ENCODE measurements at places on chromosomes 6 and 20.

DNA sequence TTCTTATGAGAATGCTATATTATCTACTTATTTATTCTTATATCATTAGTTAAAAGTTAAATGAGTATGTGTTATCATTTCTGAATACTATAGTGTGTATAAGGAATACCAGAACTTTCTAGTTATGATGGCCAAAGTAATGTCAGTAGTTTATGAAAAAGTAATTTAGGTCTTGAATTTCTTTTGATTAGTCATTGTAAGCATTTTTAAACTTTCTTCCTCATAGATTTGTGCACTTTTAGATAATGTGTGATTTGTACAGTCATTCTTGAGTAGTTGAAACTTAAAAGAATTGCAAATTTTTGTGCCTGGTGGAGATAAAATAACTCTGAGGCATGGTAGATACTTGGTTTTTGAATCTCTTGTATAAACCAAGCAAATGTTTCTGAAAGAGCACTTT lies 311.3 kb downstream of the CDKAL1 start:
- DNase-seq: no peak

DNA sequence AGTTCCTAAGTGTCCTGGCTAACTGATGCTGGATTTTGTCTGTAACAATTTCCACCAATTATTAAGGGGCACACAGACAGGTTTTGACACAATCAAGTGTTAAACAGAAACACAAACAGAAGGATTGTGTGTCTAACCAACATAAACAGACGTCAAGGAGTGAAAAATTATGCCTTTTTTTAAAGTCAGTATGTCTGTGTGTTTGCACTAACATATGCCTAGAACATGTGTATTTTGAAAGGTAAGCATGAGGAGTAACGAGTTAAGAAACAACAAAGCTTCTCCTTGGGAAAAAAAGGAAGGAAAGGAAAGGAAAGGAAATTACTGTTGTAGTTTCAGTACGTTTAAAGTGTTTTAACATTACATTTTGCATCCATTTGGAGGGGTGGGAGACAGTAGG lies 466.3 kb upstream of the ID4 start:
- DNase-seq: no peak

GRCh38 chr20:24584538-24585356 lies 115.3 kb downstream of the SYNDIG1 start:
- no peak for DNase-seq

- DNase-seq: no peak
Observed at GRCh38 chr6:143607168-143607567, 70.6 kb upstream of the PHACTR2 start.

DNA sequence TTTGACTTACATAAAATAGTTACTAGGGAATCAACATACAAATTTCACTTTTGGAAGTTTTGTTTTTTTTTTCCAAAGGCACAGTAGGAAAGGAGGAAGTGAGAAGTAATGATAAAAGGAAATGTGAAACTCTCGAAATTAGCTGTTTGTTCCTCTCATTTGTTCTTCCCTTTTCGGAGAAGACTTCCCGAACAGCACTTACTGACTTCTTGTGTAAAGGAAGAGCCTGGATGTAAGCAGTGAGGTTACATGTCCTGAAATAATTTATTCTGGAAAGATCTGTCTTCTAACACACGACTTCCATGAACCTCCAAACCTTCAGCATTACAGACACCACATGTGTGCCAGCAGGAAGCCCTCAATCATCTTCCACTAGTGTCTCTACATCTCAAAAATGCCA lies 59.1 kb downstream of the KIF16B start:
- no peak for DNase-seq

- no peak for DNase-seq
Observed at GRCh38 chr6:111838749-111839484, 34.3 kb downstream of the FYN start.

DNA sequence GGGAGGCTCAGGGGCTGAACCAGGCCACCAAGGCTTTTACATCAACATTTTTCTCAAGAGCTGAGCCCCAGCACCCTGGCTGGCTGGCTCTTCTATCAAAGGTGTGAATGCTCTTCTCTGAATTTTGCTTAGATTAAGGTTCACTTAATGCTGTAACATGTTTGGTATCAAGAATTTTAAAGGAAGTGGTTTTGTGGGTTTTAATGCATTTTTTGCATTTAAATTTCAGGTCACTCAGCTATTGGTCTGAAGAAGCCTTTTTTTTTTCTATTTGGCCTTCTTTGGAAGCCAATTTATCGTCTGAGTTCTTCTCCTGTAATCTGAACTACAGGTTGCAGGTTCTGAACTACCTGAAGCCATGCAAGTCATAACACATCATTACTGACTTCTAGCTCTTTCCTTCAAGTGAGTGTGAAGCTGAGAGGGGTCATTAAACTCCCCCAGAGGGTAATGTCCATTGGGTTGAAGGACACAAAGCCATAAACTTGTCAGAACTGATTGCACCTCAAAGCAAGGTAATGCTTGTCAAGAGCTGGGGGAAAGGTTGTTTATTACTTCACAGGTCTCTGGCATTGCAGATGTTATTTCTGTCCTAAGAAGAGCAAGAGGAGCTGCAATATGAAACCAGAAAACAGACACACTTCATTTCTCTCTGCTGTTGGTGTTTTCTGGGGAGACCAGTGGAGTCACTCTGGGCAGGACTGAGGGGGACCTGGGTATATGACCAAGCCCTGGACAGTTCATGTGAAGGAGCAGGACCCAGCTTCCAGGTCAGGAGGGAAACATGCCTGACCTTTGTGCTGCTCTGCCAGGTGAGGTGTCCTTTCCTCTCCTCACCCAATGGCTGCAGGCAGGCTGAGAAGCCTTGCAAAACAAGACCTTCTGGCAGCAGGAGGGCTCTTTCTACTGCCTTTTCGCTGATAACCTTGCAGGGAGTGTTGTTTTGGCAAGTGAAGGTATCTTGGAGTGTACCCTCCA lies 26.1 kb upstream of the NEDD9 start:
- DNase-seq: no peak

DNA sequence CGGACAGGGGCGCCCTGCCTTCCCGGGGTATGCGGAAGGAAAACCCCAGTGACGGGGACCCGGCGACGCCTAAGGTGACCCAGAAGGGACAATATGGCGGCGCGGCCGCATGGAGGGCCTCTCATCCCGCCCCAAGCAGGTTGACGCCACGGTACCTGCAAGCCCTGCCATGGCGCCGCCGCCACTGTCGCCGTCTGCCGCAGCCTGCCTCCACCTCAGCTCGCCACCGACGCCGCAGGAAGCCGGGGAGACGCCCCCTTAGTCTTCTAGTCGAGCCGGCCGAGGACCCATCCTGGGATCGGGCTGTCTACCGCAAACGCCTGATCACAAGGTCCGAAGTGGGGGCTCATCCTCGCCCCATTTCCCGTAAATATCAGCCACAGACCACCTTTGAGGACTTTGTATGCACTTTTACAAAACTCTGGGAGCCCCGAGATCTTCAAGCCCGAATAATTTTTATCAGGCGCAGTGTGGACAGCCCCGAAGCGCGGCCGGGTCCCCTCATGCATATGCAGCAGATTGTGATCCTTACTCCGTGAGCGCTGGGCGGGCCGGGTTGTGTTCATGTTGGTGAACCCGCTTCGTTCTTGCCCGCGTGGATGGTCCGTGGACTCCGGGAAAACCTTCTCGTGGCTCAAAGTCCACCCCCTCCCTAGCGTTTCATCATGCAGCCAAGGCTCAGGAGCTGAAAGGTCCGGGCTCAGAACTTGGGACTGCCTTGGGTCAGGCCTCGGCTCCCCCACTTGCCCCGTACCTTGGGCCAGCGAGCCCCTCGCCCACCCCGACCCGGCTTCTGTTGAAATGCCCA lies at the start of gene BLCAP:
Gene BLCAP, minus strand, starts transcription at position 239 of the 808 bp plus-strand sequence. CDS start 8,702 bp downstream, outside the sequence.
- DNase-seq: peak; percentile 80

DNA sequence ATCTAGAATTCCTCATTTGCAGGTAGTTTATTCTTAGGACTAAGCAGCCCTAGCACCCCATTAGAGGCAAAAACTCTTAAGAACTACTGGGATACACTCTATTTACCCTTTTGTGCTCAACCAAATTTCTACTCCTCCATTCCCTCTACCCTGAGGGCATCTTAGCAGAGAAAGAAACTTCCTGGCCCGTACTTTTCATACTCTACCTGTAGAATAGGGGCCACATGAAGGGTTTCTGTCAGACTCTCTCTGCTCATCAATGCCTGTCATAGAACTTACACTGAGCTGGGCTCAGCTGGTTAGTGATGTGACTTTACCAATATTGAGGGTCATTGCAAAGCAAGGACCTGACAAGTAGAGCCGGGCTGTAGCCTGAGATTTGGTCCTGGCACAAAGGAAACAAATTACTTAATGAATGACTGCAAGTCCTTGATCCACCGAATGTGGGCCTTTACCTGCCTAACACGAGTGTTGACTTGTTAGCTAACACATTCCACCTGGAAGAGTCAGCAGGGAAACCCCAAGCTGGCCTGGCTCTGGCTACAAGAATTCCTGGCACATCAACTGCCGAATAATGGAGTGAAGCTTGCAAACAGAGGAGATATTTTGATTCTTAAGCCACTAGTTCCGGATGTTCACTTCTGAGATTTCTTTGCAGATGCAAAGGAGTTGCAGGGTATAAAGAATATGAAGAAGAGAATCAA lies 280.5 kb upstream of the JAG1 start:
- DNase-seq: no peak

DNA sequence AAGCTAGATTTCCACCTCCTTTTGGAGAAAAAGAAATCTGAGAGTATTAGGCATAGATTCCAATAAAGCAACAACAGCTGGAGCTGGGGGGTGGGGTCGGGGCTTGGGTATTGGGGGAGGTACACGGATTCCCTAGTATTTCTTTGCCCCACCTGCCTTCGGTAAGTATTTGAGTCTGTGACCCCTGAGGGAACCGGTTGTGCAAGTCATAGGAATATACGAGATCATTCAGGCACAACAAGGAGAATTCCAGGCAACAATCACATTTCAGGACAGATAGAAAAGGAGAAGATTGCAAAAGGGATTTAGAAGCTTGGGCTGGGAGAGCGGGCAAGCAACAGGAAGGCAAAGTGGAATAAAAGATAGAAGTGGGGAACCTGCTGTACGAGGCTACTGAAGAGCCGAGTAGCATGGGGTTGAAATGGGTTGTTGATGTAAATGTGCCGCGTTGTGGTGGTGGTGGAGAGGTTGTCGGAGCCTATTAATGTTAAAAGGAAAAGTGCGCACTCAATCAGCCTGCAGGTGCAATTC lies 148.9 kb downstream of the BCAS1 start:
- no peak for DNase-seq

- no peak for DNase-seq
Observed at GRCh38 chr6:139154881-139155547, 20.1 kb downstream of the HECA start.

- no peak for DNase-seq
Observed at GRCh38 chr6:162026031-162026430, 701.5 kb downstream of the PRKN start.

DNA sequence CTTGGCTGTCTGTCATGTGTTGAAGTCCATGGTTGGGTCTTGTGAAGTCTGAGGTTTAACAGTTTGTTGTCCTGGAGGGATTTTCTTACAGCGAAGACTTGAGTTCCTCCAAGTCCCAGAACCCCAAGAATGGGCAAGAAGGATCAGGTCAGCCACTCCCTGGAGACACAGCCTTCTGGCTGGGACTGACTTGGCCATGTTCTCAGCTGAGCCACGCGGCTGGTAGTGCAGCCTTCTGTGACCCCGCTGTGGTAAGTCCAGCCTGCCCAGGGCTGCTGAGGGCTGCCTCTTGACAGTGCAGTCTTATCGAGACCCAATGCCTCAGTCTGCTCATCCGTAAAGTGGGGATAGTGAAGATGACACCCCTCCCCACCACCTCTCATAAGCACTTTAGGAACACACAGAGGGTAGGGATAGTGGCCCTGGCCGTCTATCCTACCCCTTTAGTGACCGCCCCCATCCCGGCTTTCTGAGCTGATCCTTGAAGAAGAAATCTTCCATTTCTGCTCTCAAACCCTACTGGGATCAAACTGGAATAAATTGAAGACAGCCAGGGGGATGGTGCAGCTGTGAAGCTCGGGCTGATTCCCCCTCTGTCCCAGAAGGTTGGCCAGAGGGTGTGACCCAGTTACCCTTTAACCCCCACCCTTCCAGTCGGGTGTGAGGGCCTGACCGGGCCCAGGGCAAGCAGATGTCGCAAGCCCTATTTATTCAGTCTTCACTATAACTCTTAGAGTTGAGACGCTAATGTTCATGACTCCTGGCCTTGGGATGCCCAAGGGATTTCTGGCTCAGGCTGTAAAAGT lies 43.5 kb downstream of the SIRPA start:
- DNase-seq: no peak

DNA sequence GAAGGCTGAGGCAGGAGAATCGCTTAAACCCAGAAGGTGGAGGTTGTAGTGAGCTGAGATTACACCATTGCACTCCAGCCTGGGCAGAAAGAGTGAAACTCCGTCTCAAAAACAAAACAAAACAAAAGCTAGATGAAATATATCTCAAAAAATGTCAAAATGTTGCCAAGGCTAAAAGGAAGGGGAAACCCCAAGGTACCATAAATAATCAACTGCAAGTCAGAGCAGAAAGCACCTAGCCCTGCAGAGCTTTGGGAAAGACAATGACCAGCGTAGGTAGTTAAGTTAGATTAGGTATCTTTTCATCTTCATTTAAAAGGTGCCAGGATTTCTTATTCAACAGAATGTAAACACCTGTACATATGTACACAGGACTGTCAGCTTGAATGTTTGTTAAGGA lies 33.0 kb downstream of the AKIRIN2 start:
- DNase-seq: no peak

GRCh38 chr6:84093441-84094435 lies 60.2 kb downstream of the MRAP2 start:
- DNase-seq: no peak

GRCh38 chr6:90151576-90152422 lies 144.8 kb downstream of the BACH2 start:
- no peak for DNase-seq

DNA sequence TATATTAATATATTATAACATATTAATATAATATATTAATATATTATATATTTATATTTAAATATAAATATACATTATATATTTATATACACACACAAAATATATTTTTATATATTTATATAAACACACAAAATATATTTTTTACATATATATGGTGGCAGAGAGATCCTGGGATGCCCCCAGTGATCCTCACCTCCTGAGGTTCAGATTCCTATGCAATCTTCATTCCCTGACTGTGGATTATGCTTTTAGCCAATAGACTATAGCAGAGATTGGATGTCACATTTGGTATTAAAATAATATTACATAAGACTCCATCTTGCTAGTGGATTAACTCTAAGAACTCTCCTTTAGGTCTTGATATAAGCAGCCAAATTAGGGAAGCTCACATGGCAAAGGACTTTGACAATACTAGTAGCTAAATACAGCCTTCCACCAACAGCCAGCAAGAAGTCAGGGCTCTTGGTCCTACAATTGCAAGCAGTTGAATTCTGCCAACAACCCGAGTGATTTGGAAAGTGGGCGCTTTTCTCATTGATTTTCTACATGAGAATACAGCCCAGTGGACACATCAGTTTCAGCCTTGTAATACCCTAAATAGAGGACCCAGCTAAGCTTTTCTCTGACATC lies 681.0 kb downstream of the C6orf118 start:
- no peak for DNase-seq

DNA sequence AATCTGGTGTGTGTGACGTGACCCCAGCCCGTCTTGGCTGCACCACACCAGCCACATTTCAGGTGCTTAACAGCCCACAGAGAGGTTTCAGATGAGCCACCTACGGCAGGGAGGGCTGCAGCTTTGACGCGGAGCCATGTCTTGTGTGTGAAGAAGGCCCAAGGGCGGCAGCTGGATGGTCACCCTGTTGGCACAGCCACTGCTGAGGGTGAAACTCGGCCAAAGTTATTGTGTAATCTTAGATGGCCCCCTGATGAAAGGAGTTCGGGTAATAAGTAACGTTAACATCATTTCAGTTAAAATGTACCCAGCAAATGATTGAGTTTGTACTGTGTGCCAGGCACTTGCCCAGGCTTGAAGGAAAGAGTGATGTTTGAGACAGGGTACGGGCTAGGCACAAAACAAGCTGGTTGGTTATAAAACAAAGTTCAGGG lies 97.2 kb downstream of the SSR1 start:
- no peak for DNase-seq

All from activated CD8-positive, alpha-beta memory T cell treated with anti-CD3 and anti-CD28 coated beads for 1 hour (primary cell).